Neural crest cell (in vitro differentiated cells): ENCODE measurements at places on chromosomes 3 and 15. TPM values are rescaled to one million over a fixed set of nuclear protein-coding genes. Genes with fewer than 3 reads are reported as not detected.

DNA sequence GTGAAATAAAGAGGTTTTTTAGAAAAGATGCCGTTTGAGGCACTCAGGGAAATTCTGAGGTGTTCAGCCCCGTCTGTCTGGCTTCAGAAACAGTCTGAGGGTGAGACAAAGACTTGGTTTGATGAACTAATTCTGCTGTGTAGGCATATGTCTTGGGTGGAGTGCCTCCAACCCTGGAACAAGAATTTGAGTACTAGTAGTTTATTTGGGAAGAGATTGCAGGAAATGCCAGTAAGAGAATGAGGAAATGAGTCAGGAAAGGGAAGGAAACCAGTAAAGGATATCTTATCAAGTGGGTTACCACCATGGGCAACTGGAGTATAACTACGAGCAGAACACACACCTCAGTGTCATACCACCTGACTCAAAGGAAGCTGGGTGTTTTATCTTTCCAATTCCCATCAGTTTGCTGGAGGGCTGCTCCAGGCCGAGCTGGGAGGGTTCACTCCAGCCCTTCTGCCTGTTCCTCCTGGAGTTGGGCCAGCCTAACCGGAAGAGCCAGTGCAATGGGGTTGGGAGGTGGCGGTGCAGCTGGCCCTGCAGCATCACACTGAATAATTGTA, 75.3 kb downstream of the TGFBR2 start:
- no peaks in the 10 kb centered on the region for H3K27me3 ChIP-seq
- DNase-seq: no peak
- H3K27ac ChIP-seq: peak overlapping the region; percentile 97
- peaks cover 53% of the 10 kb centered on the region for H3K4me1 ChIP-seq
- H3K36me3 ChIP-seq: peaks cover 13% of the 10 kb centered on the region

DNA sequence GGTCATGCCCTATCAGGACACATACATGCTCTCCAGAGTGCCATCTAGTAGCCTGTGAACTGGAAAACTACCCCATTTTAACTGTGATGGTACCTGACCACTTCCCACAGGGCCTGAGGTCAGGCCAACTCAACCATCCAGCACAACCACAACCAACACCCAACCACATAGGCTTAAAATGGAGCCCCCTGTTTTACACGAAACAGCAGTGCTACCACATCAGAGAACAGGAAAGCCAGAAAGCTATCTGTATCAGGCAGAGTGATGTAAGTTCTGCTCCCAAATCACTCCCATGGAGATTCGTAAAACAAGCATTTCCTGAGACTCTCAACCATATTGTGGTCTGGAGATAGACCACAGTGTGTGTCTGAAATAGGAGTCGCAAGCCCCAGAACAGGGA, 1017.3 kb upstream of the EPHA6 start:
- no peaks in the 10 kb centered on the region for H3K27me3 ChIP-seq
- H3K36me3 ChIP-seq: no peaks in the 10 kb centered on the region
- DNase-seq: no peak

- DNase-seq: no peak
- H3K36me3 ChIP-seq: no peaks in the 10 kb centered on the region
- no peak overlapping the region for H3K27ac ChIP-seq
- no peak overlapping the region for H3K4me3 ChIP-seq
Measured at GRCh38 chr3:163261618-163262017, 1765.0 kb downstream of the OTOL1 start.

- peaks cover 17% of the 10 kb centered on the region for H3K4me1 ChIP-seq
- H3K27ac ChIP-seq: no peak overlapping the region
- no peaks in the 10 kb centered on the region for H3K27me3 ChIP-seq
- H3K4me3 ChIP-seq: peak overlapping the region; percentile 59
Measured at GRCh38 chr15:24823473-24823872, 131.3 kb upstream of the SNRPN start.

Gene SAMD7
- total RNA-seq: not detected in 2 replicates
